ENCODE measurements at places on chromosomes 11 and 22. TPM values are rescaled to one million over a fixed set of nuclear protein-coding genes. Genes with fewer than 3 reads are reported as not detected.

The KCNA4 gene
- not detected for polyA plus RNA-seq

The CSNK2A3 gene
- 0.67 TPM for polyA plus RNA-seq

The ARHGEF17 gene
- 1.4 TPM for polyA plus RNA-seq

The DSCAML1 gene
- polyA plus RNA-seq: 3.3 TPM

The GAS2 gene
- polyA plus RNA-seq: 3.1 TPM

The SCT gene
- polyA plus RNA-seq: 18.9 TPM

The PVALB gene
- polyA plus RNA-seq: not detected

The OR4A47 gene
- not detected for polyA plus RNA-seq

The FJX1 gene
- polyA plus RNA-seq: 0.79 TPM

The LRRC74B gene
- not detected for polyA plus RNA-seq

The OR2D2 gene
- not detected for polyA plus RNA-seq

The SYCE3 gene
- not detected for polyA plus RNA-seq

The HORMAD2 gene
- not detected for polyA plus RNA-seq

The PAMR1 gene
- polyA plus RNA-seq: 4.6 TPM

The CCDC116 gene
- 0.27 TPM for polyA plus RNA-seq

The MPZL3 gene
- polyA plus RNA-seq: 3.0 TPM

The LDLRAD3 gene
- polyA plus RNA-seq: 6.2 TPM

The SCGB1C1 gene
- not detected for polyA plus RNA-seq

The BDNF gene
- polyA plus RNA-seq: 0.15 TPM

The PNPLA3 gene
- polyA plus RNA-seq: 0.53 TPM

The MMP10 gene
- not detected for polyA plus RNA-seq

The RFPL2 gene
- polyA plus RNA-seq: not detected

The APOL5 gene
- polyA plus RNA-seq: not detected
